ENCODE measurements at places on chromosomes 3 and 15.

DNA sequence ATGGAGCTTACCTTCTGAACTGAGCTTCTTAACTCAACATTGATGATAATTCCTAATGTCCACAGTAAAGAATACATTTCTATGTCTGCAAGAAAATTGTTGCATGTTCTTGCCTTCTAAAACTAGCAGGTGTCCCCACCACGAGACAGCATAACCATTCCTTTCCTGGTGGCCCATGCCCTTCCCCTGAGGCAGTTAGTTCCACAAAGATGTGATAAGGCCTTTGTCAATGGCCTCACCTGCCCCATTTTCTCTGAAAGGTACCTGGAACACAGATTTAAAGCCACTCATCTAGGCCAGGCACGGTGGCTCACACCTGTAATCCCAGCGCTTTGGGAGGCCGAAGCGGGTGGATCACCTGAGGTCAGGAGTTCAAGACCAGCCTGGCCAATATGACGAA is 21.0 kb upstream of the HTR3E start:
- DNase-seq, result no peak

DNA sequence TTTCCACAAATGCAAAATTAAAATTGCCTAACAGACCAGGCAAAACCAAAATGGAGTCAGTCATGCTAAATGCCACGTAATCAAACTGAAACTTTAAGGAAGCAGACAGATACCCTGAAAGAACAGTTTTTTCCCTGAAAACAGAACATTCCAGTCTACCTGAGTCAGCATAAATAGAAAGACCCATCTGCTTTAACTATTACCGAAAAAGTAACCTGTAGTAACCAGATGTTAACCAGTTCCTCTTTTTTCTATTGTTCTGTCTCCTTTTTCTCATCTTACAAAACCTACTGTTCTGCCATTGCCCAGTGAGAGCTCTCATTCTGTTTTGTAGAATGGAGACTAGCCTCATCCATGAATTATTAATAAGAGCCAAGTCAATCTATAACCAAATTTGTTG is 286.0 kb downstream of the CACNA2D3 start:
- no peak for DNase-seq

DNA sequence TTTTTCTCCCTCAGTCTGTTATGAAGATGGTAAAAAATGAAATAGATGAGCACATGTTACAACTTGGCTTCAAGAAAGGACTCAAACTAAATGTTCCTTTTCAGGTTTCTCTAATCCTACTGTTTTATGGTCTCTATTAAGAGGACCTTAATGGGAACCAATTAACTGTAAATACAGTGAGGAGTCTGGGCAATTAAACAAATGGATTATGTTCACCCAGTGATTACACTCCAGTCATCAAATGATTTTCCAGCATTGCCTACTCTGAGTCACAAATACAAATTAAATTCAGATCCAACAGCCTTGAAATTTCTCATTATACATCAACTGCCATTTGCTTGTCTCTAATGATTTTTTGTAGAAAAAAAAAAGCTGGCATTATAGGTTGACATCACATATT is 129.2 kb downstream of the NEK10 start:
- no peak for DNase-seq

DNA sequence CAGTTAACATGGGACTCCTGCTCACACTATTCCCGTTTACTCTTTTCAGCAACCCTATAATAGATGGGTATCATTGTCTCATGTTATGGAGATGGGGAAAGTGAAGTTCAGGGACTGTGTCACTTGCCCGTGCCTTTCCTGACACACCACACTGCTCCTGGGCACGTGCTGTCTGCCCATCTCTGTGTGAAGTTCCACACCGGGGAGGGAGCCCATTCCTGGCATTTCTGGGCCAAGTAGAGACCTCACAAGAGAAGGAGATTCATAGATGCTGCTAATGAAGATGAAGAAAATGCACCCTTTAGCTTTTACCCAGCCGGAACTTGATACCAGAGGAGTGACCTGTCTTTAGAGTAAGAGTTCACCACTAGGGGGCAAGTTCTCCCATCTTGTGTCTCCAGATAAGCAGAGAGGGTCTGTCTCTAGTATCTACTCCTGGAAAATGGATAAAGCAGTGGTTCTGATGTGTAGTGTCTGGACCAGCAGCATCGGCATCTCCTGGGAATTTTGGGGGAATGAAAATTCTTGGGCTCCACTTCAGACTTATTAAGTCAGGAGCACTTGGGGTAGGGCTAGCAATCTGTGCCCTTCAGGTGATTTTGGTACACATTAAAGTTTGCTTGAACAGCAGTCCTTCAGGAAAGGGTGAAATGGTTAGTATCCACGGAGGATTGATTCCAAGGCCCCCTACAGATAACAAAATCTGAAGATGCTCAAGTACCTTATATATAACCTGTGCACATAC is 2.0 kb upstream of the TOPBP1 start:
- no peak for DNase-seq

- no peak for DNase-seq
These were observed 74.0 kb downstream of the SATB1 start for GRCh38 chr3:18351069-18351628.

DNA sequence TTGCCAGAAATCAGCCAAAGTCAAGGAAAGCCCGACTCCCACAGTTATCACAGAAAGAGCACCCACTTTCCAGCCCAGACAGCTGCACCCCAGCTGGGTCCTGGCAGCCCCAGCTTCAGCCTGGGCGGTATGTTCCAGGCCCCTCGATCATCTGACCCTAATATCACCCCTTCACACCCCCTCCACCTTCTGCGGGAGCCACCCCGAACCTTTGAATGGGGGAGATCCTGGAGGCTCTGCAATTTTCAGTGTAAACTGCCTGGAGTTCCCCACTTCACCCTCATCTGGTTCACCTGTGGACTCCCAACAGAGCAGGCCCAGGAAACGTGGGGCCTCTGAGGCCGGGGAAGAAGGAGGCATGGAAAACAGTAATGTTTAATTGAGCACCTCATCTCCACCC is 5.9 kb downstream of the PRSS50 start:
- DNase-seq, result no peak

GRCh38 chr3:34396288-34396687 is 597.9 kb downstream of the PDCD6IP start:
- DNase-seq, result no peak

DNA sequence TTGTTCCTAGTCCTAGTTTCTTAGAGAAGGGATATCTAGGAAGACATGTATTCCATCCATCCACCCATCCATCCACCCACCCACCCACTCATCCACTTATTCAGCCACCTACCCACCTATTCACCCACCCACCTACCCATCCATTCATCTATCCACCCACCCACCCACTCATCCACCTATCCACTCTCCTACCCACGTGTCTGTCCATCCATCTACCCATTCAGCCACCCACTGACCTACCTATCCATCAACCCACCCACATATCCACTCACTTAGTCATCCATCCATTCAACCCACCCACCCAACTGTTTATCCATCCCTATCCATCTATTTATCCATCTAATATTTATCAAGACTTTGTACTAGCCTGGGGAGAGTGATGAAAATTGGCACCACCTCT is 120.5 kb downstream of the FBLN2 start:
- no peak for DNase-seq

DNA sequence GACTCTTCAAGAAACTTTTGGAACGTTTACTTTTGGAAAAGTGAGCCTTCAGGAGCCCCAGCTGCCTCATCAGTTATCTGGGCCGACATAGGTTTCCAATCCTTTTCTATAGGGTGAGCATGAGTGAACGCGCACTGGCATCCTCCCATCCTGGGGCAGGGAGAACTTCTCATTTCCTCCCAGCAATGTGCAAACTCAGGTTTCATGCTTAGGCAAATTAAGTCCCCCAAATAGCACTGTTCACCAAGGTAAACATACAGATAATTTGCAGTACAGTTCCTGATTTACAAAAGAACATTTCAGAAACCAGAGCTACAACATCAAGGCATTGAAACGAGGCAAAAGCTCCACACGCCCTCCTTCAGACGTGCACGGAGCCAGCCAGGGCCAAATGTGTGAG is 333.5 kb upstream of the NR2E3 start:
- DNase-seq, result no peak

DNA sequence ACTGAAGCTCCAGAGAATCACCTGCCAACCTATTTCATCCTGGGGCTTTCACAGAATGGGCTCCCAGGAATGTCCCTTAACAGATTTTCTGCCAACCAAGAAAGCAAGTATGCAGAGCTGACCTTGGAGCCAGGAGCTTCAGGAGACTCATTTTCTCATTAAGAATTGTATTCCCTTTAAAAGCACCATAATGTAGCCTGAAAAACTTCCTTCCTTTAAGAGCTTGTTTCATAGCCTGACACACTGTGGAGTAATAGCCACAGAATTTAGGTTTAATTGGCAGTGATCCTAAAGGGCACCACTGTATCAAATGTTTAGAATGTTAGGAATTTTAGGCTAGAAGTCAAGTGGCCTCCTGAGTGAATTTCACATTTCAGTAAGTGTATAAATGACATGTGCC is 309.8 kb downstream of the GBE1 start:
- DNase-seq, result peak; percentile 87

- DNase-seq, result no peak
These were observed 80.6 kb upstream of the FOXB1 start for GRCh38 chr15:59923508-59923907.

DNA sequence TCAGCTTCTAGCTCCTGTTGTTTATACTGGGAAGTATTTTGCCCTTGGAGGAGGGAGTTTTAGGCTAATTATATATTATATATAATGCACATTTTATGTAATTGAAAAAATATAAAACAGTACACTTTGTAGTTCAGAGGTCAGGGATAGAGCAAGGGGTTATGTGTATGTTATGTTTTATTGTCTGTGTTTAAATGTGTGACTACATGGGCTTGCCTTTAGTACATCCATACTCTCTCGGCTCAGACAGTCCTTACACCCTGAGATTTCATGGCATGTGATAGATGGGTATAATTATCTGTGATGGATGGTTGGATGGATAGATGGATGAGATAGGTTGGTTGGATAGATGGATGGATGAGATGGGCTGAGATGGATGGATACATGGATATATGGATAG is 17.4 kb upstream of the ST3GAL6 start:
- DNase-seq, result no peak

GRCh38 chr3:24220859-24221657 is 273.6 kb downstream of the THRB start:
- peak; percentile 94 for DNase-seq

GRCh38 chr3:149299938-149300801 is 33.3 kb downstream of the TM4SF18 start:
- peak; percentile 92 for DNase-seq

DNA sequence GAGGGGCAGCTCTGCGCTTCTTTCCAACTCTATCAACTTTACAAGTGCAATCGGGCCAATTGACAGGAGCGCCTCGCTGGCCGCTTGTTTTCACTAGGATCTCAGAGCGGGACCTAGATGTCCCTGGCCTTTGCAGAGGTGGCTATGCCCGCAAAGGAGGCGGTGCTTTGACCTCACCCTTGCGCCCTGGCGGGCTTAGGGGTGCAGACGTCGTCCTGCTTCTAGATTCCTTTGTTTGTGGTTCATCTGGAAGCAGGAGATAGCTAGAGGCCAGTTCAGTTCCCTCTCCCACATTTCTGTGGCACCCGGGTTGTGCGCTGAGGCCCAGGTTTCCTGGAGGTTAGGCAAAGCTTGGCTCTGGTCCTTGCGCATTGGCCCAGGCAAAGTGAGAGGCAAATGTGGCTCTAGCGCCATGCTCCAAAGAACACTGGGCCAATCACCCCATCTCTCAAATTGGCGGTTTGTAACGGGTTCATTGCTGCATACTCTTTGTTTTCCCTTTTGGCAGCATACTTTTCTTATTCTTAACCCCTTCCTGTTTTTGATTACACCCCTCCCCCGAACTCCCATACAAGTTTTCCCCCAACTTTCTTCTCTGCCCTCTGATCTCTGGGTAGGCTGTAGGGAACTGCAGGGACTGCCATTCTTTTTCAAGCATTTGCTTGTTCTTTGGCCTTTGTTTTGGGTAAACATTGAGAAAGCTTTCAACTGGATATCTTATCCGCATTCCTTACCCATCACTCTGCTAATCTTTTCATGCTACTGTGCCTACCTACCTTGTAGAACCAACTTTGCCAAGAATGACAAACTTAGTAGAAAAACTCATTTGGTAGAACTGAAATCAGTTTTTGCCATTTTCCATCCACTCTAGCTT is 1.4 kb downstream of the PPM1L start:
- no peak for DNase-seq

DNA sequence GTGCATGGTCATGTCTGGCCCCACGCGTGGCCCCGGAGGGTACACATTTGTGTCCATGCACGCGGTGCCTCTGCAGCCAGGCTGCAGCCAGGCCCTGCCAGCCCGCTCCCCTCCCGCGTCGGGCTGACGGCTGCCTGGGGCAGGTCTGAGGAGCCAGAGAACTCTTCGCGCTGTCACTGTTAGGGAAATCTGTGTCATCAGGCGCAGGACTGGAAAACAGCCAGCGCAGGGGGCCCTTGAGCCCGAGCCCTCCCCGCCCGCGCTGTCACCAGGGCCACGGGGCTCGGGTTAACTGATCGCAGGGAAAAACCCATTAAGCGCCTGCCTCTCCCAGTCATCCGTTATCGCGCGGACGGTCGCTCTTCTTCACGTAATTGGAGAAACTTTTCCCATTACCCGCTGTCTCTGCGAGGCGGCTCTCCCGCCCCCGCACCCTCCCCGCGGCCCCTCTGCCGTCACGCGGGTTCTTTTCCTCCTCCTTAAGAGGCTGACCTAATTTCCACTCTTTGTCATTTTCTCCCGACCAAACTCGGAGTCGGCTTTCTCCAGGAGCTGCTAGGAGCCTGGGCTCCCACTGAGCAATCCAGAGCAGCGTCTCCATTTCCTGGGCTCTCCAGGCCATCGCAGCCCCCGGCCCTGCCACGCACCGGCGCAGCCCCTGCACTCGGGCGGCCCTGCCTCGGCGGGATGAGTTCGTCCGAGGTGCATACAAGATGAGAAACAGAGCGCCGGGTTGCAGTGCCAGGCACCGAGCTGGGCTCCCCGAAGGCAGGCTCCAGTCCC is 57.5 kb upstream of the PRR23E start:
- DNase-seq, result no peak

GRCh38 chr15:101031213-101031612 is 112.1 kb downstream of the LRRK1 start:
- DNase-seq, result no peak

DNA sequence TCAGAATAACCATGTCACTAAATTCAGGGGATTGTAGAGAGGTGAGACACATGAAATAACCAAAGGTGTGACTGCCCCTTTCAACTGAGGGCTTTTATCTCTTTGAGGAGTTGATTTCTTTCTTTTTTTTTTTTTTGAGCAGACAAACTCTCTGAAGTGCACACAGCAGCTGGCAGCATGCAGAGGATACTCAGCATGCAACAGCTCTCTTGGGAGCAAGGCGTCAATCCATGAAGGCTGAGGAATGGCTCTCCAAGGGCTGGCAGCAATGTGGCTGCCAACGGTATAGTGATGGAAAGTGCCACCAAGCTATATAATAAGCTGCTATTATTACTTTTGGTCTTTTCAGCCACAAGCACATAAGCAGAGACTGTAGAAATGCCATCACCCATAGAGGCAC is 226.7 kb upstream of the FEZF2 start:
- no peak for DNase-seq

- DNase-seq, result no peak
These were observed 15.4 kb upstream of the ZNF774 start for GRCh38 chr15:90336705-90337141.

DNA sequence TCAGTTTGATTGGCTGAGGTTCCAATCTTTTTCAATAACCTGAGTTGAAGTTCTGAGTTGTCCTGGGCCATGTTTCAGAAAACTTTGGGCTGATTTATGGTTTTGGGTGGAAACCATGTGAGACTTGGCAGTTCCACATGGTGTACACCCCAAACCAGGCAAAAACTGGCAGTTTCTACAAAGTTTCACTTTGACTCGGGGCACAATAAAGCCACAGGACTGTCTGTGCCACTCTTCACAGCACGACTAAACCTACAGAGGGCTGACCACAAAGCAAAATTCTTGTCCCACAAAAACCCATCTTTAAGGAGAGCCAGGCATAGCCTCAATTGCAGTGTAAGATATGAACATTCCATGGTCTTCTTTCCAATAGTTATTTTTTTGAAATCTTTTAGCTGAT is 155.0 kb downstream of the DUT start:
- DNase-seq, result no peak
